ENCODE measurements at places on chromosomes 12 and 14.
A peak's percentile ranks its signal among the peaks of the same experiment; 100 is the strongest.

DNA sequence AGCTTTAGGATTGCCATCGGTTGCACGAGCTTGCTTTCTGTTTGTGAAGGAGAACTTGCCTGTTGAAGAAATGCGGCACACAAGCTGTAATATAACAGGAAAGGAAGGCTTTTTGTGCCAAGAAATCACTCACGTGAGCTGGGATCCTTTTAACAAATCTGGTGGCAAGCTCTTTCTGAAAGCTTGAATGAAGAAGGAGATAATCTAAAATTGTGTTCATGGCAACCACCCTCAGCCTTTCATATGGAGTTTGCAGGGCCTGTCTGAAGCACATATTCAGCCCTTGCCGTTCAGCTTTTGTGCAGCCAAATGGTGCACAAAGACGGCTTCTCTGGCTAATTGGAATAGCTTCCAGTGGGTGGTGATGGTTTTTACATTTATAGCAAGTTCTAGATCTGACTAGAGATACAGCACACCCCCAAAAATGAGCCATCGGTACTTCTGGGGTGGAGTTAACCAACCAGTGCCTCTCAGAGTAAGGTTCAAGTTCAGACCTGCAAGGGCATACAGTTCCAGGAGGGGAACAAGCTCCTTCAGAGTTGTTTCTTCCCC, 107.4 kb downstream of the AEBP2 start:
- DNase-seq, result no peak

DNA sequence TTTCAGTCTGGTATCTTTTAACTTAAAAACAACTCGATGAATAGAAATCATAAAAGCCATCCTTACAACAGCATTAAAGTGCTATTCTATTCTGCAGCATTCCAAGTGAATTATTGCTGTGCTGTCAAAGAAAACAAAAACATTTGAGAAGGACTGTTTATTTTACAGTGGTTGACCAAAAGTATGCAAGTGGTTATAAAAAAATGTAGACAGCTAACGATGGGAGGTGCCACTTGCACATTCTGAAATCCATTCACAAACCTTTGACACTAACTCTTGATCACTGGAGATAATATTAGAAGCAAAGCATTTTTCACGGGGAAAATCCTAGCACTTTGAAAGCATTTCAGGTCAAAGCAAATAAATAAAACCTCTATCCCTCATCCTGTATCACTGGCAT, 55.6 kb downstream of the HMGA2 start:
- no peak for DNase-seq

DNA sequence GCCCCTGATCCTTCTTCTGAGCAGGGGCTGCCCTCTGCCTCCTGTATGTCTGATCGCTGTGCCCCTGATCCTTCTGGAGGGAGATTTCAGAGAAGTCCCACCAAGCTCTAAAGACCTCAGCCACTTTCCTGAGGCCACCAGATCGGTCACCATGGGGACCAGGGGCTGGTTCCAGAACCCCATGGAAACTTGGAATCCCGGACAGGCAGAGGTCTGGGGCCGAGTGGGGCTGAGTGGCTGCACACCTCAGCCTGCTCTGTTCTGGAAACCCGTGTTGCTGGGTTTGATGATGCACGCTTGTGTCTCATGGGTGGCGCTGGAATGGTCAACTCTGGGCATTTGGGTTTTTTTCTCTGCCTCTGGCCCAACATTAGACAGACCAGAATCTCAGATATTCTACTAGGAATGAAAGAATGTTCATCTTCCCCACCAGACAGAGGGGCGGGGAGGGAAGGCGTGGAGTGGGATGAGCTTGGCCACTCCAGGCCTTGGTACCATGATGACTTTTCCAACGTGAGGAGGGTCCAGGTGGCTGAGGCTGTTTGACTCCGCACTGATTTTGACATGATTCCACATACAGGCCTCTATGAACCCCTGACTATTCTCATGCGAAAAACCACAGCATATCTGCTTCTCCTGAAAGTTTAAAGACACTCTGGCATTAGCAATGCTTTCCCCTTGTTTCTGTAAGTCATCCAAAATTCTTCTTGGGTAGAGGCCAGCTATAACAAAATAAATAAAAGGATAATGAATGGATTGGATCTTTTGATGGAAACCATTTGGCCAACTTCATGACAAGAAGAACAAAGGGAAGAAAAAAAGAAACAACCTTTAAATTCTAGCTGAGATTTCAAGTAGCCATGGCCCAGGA, 114.5 kb downstream of the ADGRD1 start:
- DNase-seq, result no peak

- DNase-seq, result no peak
Measured at GRCh38 chr14:96991226-96991625, 194.0 kb downstream of the VRK1 start.

DNA sequence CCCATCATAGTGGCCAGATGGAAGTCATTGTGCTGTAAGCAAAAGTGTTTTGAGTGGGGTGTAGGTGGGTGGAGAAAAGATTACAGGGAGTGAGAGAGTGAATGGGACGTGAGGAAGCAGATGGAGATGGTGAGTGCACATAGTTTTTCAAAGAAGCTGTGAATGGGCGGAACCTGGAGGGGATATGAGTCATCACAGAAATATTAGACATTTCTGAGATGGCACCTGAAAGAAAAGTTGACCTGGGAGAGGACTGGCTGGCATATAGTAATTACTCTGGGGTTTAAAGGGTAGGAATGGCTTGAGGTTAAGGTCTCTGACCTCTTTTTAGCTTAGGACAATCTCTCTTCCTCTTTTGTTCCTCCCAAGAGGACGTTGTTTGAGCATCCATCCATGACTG, 50.5 kb downstream of the ANO4 start:
- DNase-seq, result peak; percentile 9

- no peak for DNase-seq
Measured at GRCh38 chr12:54238531-54238930, 41.4 kb downstream of the CBX5 start.

- no peak for DNase-seq
Measured at GRCh38 chr14:33444136-33444535, 505.5 kb downstream of the NPAS3 start.

DNA sequence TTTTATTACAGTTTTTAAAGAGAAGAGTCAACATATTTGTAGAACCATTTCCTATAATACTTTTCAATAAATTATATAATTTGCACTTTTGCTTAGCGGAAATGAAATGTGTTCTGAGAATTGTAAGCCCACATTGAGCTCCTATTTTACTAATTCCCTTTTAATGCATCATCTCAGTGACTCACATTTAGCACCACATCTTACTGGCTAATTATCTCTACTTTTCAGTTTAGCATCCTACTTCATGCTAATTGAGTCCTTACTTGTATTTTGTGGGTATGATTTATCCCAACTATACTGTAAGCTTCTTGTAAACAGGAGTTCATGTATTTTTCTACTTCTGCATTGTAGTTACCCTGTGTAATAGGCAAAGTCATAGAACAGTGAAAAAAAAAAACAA, 67.5 kb downstream of the TMX1 start:
- DNase-seq, result no peak

- DNase-seq, result no peak
Measured at GRCh38 chr14:76396714-76397187, 20.8 kb downstream of the ESRRB start.

- DNase-seq, result no peak
Measured at GRCh38 chr14:81285245-81285644, 64.5 kb upstream of the GTF2A1 start.

DNA sequence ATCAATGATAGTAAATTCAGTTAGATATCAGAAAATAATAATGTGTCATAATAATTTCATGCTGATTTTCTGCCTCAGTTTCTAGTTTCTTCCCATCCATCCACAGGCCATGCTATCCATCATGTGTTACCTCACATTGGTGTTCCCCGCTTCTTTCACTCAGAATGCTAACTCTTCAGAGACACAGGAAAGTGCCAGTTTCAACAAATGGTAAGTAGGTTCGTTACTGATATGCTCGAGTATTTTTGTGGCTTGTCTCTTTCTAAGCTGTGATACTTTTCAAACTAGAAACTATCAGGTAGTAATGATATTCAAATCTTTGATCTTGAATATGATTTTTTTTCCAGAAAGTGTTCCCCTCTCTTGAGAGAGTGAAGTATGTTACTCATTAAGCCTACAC, 1.5 kb downstream of the KLRB1 start:
- DNase-seq, result no peak

DNA sequence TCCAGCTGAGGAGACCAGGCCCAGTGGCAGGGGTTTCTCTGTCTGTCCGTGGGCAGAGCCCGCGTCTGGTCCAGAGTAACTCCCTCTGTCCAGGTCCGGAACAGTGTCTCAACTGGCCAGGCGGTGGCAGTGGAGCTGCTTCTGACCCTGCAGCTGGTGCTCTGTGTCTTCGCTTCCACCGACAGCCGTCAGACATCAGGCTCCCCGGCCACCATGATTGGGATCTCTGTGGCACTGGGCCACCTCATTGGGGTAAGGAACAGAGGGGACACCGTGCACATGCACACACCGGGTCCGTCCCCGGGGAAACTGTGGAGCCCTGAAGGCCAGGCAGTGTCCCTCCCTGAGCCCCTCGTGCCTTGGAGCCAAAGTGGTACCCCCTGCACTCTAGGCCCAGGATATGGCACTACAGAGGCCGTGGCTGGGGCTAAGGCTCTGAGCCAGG, 1.5 kb downstream of the AQP6 start:
- DNase-seq, result no peak

- no peak for DNase-seq
Measured at GRCh38 chr14:102213470-102213869, 73.8 kb downstream of the WDR20 start.

DNA sequence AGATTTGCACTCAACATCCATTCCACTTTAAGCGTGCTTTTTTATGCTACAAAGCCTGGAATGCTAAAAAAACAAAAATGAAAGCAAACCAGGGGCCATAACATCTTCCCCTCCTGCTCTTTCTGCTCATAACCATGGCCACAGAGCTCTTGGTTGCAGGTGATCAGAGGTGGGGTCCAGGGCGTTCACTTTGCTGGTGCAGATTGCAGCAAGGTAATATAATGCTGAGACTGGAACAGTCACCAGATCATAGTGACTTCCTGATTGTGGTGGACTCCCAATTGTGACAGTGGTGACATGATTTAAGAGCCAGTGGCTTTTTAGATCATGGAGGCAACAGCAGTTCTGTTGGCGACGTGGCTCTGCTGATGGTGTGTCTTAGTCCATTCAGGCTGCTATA, 115.0 kb upstream of the CPM start:
- DNase-seq, result no peak

DNA sequence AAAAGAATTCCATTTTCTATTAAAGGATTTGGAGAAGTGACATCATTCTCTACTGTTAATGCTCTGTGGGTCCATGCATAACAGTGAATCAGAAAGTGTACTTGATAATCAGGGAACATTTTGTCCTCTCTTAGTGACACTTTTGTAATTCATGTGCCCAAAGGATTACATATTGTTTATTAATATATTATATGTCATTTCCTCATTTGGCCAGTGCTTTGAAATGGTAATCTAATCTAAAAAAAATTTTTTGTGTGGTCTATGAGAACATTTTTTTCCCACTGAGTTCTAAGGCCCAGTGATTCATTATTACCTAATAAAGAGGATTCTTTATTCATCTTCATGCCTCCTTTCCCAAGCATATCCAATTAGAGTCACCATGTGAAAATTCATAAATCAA, 79.7 kb upstream of the MYF6 start:
- DNase-seq, result no peak

GRCh38 chr12:131721548-131721947, 10.7 kb downstream of the SFSWAP start:
- no peak for DNase-seq

DNA sequence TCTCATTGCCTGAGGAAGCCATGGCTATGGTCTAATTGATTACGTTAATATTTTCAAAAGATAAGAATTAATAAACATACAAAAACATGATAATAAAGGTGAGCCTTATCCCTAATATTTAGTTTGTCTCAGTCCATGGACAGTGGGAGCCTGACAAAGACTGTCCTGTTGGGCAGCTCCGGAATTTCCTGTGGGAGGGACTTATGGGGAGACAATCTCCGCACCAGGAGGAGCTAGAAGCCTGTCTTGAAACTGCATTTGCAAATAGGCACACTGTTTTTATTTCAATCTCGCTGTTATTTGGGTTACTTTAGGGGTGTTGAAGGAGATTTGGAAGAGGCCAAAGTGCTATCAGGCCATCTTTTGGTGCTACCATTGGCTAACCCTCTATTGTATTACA, 50.8 kb upstream of the ZDHHC17 start:
- no peak for DNase-seq

DNA sequence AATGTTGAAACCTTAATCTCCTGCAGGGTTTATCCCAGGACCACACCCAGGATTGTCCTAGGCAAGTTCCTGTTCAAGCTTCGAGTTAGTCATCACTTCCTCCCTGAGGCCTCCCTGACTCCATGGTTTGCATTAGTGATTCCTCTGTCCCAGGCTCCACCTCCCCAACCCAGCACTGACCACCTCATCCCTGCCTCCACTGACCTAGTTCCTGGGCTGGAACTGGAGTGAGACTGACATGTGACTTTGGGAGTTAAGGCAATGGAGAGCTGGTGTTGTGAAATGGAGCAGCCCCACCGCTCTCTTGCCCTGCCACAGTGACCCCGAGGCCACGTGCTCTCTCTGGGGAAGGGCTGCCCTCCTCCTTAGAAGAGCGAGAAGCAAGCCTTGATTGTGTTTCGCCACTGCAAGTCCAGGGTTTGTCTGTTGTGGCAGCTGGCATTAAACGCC, 15.8 kb upstream of the DTX1 start:
- DNase-seq, result no peak

DNA sequence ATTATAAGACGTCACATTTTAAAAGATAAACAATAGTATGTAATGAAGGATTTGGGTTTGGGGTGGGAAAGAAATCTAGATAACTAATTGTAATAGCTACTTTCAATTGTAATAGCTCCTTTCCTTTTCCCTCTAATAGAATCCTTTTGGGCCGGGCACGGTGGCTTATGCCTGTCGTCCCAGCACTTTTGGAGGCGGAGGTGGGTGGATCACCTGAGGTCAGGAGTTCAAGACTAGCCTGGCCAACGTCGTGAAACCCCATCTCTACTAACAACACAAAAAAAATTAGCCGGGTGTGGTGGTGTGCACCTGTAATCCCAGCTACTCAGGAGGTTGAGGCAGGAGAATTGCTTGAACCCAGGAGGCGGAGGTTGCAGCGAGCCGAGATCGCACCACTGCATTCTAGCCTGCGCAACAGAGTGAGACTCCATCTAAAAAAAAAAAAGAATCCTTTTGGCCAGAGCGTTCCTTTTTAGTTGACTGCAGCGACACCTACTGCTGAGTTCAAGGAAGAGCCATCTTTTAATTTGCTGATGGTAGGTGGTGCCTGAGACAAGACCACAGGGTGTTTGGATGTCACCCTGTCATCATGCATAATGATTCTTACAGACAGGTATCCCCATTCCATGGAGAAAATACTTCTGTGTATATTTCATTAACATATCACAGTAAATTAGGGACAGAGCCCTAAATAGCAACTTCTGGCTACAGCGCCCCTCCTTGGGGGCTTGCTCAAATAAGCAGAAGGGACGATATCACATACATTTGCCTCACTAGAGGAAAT, 79.5 kb downstream of the ARMH4 start:
- peak; percentile 57 for DNase-seq

DNA sequence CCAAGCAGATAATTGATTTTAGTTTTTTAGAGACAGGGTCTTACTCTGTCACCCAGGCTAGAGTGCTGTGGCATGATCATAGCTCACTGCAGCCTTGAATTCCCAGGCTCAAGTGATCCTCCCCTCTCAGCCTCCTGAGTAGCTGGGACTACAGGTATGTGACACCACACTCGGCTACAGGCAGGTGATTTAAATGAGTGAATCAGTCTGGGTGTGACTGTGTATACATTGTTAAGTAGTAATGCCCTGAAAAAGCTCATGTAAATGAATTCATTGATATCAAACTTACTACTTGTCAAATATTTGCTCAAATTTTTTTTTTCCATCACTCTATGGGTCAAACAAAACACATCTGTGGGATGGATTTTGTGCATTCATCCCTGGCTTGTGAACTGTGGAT, 6.3 kb upstream of the USP44 start:
- DNase-seq, result no peak
